ENCODE measurements at places on chromosomes 16 and 17. TPM values are rescaled to one million over a fixed set of nuclear protein-coding genes. Genes with fewer than 3 reads are reported as not detected.
A peak's percentile ranks its signal among the peaks of the same experiment; 100 is the strongest.

DNA sequence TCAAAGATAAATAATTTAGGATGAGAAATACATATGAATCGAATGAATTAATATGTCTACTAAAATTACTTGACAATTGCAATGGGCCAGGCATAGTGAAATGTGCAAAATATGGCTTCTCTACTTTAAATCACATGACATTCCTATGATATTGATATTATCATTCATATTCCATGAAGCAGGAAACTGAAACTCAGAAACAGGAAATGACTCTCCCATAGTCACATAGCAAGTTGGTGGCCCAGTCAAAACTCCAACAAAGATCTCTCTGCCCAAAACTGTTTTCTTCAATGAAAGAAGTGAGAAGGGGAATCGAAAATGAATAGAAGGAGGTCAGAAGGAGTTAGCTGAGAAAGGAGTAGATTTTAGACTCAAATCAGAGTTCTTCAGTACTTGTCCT is 272.2 kb downstream of the CDH8 start:
- H3K4me3 ChIP-seq, result no peak overlapping the region
- no peak for DNase-seq
- no peaks in the 10 kb centered on the region for H3K4me1 ChIP-seq
- no peaks in the 10 kb centered on the region for H3K27me3 ChIP-seq
- no peaks in the 10 kb centered on the region for H3K36me3 ChIP-seq

- peak; percentile 33 for DNase-seq
- no peaks in the 10 kb centered on the region for H3K27me3 ChIP-seq
- peaks cover 41% of the 10 kb centered on the region for H3K4me1 ChIP-seq
- H3K4me3 ChIP-seq, result no peak overlapping the region
- H3K27ac ChIP-seq, result no peak overlapping the region
These were observed 184.9 kb downstream of the SEC14L1 start for GRCh38 chr17:77325577-77326075.

DNA sequence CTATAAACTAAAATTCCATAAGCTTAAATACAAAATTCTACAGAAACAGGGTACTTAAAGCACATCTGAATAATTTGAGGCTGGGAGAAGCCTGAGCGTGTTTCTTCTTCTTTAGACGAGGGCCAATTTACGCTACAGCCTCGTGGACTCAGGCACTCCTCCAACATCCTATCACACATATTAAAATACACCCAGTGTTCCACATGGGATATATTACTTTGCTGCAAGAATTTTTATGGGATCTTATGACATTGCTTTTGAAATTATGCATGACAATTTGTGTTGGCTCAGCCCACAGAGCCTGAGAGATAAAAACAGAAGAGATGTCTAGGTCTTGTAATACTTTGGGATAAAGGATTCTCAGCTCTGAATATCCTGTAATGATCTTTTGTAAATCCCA is 3.5 kb upstream of the TANGO6 start:
- H3K4me3 ChIP-seq, result no peak overlapping the region
- no peaks in the 10 kb centered on the region for H3K36me3 ChIP-seq
- no peak for DNase-seq
- H3K4me1 ChIP-seq, result peaks cover 8% of the 10 kb centered on the region
- H3K27ac ChIP-seq, result no peak overlapping the region
- H3K27me3 ChIP-seq, result no peaks in the 10 kb centered on the region

GRCh38 chr17:63490858-63491400 is 14.1 kb downstream of the ACE start:
- no peak for DNase-seq
- peaks cover 6% of the 10 kb centered on the region for H3K4me1 ChIP-seq
- no peak overlapping the region for H3K4me3 ChIP-seq
- H3K27me3 ChIP-seq, result no peaks in the 10 kb centered on the region
- H3K36me3 ChIP-seq, result no peaks in the 10 kb centered on the region
- no peak overlapping the region for H3K27ac ChIP-seq

DNA sequence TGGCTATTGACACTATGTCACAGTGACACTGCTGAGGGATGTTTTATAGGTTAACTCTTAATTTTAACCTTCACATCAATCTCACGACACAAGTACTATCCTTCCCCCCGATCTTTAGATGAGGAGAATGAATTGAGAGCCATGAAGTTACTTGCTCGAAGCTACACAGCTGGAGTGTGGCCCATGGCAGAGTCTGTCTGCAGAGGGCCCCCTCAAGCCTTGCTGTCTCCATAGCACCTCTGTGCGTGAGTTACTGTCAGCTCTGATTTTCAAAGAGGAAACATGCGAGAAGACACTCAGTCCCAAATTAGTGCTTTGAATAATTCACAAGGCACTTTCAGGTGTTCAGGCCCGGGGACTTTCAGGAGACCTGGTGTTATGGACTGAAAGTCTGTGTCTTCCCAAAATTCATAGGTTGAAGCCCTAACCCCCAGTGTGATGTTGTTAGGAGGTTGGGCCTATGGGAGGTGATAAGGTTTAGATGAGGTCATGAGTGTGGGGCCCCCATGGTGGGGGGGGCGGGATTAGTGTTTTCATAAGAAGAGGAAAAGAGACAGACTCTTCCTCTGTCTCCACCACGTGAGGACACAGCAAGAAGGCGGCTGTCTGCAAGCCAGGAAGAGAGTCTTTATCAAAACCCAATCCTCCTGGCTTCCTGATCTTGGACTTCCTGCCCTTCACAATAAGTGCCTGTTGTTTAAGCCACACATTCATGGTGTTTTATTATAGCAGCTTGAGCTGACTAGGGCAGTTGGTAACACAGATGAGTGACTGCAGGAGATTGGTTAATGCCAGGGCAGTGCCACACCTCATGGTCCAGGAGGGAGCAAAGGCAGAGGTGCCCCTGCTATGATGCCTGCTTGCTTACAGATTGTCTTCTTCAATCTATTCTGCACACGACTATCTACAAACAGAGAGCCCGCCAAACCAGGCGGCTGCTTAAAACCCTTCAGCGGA is 281.8 kb downstream of the HAPSTR1 start:
- no peak overlapping the region for H3K4me3 ChIP-seq
- H3K27ac ChIP-seq, result no peak overlapping the region
- H3K27me3 ChIP-seq, result no peaks in the 10 kb centered on the region

DNA sequence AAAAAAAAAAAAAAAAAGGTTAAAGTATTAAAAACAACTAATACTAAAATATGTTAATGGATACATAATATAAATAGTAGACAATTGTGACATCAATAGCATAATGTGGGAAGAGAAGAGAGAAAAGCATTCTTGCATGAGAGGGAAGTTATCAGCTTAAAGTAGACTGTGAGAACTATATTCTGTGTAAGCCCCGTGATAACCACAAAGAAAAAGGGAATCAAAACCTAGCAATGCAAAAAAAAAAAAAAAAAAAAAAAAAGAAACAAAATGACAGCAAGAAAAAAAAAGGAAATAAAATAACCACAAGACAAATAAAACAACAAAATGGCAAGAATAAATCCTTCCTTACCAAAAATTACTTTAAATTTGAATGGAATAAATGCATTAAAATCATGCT is 39.8 kb upstream of the MYLK3 start:
- no peak overlapping the region for H3K4me3 ChIP-seq
- no peak for DNase-seq
- H3K36me3 ChIP-seq, result no peaks in the 10 kb centered on the region
- peaks cover 6% of the 10 kb centered on the region for H3K4me1 ChIP-seq

DNA sequence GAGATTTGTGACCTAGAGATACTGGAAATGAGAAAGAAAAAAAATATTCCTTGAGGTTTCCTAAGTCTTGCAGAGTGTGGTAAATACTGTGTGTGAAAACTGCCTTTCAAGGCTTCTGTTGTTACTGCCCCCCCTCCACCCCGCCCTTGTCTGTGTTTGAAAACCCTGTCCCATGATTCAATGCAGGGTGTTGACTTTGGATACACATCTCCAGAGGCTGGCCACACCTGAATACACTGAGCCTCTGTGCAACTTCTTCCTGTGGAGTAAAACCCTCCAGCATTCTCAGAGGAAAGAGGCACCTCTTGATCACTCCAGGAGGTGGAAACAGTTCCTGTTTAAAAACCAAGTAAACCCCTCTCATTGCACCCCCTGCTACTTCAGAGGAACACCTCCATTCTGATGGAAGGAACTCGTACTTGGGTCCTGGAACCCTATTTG is 123.0 kb upstream of the CACNG5 start:
- H3K36me3 ChIP-seq, result no peaks in the 10 kb centered on the region
- peak overlapping the region; percentile 73 for H3K27ac ChIP-seq

DNA sequence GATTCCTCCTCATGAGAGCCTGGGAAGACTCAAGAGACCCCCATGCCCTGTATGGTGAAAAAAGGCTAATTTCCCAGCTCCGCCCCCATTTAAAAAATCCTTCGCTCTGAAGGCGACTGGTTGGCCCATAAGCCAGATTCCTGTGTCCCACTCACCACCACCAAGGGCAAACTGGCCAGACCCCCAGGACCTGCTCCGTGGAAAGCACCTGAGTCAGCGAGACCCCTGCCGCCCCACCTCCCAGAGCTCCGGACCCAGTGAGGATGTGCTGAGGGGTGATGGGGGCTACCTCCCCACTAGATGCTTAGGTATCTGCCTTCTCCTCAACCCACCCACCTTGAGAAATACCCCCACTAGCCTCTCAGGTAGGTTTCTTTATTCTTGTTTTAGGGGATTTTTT is 42.2 kb downstream of the RBFOX3 start:
- no peak overlapping the region for H3K27ac ChIP-seq
- no peaks in the 10 kb centered on the region for H3K4me1 ChIP-seq
- H3K27me3 ChIP-seq, result no peaks in the 10 kb centered on the region
- DNase-seq, result no peak
- H3K36me3 ChIP-seq, result no peaks in the 10 kb centered on the region

- H3K27ac ChIP-seq, result no peak overlapping the region
- no peaks in the 10 kb centered on the region for H3K36me3 ChIP-seq
- DNase-seq, result no peak
- H3K4me3 ChIP-seq, result no peak overlapping the region
- H3K27me3 ChIP-seq, result no peaks in the 10 kb centered on the region
These were observed 515.8 kb upstream of the SALL1 start for GRCh38 chr16:51666821-51667220.

DNA sequence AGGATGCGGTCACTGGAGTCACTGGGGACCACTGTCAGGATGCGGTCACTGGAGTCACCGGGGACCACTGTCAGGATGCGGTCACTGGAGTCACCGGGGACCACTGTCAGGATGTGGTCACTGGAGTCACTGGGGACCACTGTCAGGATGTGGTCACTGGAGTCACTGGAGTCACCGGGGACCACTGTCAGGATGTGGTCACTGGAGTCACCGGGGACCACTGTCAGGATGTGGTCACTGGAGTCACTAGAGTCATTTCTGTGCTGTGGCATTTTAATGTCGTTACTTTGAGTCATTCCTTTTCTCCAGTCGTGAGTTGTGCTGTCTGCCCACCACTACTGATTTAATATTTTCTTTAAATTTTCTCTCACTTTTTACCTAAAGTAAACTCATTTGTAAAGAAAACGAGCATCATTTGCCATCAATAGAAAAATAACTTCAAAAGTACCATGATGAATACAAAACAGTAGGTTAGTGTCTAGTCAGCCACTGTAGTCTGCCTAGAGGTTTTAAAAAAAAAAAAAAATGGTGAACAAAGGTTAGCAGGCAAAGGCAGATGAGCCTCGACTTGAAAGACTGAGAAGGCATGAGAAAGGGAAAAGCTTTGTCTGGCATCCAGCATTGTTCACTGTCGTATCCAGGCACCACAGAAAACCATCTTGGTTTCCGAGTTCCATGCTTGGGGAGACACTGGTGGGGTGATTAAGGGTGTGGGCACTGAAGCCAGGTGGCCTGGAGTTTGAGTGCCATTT is 346.6 kb downstream of the SNX29 start:
- H3K36me3 ChIP-seq, result no peaks in the 10 kb centered on the region
- H3K27me3 ChIP-seq, result no peaks in the 10 kb centered on the region
- H3K4me3 ChIP-seq, result no peak overlapping the region
- H3K4me1 ChIP-seq, result no peaks in the 10 kb centered on the region

DNA sequence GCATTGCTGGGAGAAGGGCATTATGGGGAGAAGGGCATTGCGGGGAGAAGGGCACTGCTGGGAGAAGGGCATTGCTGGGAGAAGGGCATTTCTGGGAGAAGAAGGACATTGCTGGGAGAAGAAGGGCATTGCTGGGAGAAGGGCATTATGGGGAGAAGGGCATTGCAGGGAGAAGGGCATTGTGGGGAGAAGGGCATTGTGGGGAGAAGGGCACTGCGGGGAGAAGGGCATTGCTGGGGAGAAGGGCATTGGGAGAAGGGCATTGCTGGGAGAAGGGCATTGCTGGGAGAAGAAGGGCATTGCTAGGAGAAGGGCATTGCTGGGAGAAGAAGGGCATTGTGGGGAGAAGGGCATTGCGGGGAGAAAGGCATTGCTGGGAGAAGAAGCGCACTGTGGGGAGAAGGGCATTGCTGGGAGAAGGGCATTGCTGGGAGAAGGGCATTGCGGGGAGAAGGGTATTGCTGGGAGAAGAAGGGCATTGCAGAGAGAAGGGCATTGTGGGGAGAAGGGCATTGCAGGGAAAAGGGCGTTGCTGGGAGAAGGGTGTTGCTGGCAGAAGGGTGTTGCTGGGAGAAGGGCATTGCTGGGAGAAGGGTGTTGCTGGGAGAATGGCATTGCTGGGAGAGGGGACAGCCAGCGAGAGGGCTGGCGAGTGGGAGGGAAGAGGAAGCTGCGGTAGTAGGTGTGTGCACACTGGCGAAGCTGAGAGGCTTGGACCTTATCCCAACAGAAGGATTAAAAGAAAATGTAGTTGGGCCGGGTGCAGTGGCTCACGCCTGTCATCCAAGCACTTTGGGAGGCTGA is 4.6 kb upstream of the PYDC1 start:
- peaks cover 5% of the 10 kb centered on the region for H3K27me3 ChIP-seq
- peaks cover 6% of the 10 kb centered on the region for H3K4me1 ChIP-seq
- DNase-seq, result no peak
- H3K27ac ChIP-seq, result no peak overlapping the region
- H3K36me3 ChIP-seq, result no peaks in the 10 kb centered on the region
- H3K4me3 ChIP-seq, result no peak overlapping the region

GRCh38 chr17:73347351-73347750 is 35.5 kb upstream of the CDC42EP4 start:
- peaks cover 11% of the 10 kb centered on the region for H3K4me1 ChIP-seq
- no peak for DNase-seq
- H3K36me3 ChIP-seq, result no peaks in the 10 kb centered on the region
- no peak overlapping the region for H3K4me3 ChIP-seq
- no peaks in the 10 kb centered on the region for H3K27me3 ChIP-seq
- H3K27ac ChIP-seq, result no peak overlapping the region

Gene HOXB6
- total RNA-seq, result 2.1 TPM

Gene CLDN9
- 11.2 TPM for total RNA-seq

Gene MT1F
- total RNA-seq, result 27.5 TPM

Gene CLEC3A
- not detected for total RNA-seq

Gene TMIGD1
- total RNA-seq, result not detected

Gene TMEM170A
- total RNA-seq, result 17.1 TPM

Gene HOXB5
- 0.99 TPM for total RNA-seq

Gene KRT12
- total RNA-seq, result not detected

Measured in body of pancreas (tissue), 4 donors.